ENCODE measurements at places on chromosomes 13 and 19.
A peak's percentile ranks its signal among the peaks of the same experiment; 100 is the strongest.

DNA sequence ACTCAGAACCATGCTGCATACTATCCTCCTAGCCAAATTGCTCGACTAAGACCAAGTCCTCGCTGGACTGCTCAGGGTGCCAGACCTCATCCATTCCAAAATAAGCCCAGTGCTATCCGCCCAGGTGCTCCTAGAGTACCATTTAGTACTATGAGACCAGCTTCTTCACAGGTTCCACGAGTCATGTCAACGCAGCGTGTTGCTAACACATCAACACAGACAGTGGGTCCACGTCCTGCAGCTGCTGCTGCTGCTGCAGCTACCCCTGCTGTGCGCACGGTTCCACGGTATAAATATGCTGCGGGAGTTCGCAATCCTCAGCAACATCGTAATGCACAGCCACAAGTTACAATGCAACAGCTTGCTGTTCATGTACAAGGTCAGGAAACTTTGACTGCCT, 1.5 kb downstream of the PABPC3 start:
- no peak for DNase-seq

DNA sequence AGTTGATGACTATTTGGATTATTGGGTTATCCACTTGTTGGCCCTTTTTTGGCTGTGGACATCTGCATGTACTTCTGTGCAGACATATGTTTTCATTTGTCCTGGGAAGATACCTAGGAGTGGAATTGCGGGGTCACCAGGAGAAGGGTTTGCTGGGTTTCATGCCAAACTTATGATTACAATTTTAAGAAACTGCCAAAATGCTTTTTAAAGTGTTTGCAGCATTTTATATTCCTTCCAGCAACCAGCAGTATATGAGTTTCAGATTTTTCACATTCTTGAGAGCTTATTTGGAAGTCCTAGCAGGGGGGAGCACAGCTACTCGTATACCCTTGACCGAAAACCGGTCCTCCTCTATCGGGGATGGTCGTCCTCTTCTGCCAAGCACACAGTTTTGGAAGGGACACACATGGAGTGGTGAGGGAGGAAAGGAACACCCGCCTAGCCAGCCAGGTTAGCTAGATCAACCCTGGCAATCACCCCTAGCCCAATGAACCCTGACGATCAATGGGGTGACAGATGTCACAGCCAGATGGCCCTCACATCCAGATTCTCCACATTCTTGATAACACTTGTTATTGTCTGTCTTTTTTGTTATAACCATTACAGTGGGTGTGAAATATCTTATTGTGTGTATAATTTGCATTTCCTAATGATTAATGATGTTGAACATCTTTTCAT, 26.7 kb upstream of the RNF113B start:
- DNase-seq: no peak

- peak; percentile 36 for DNase-seq
Observed at GRCh38 chr13:75636436-75637180, 478 bp downstream of the LMO7 start.

GRCh38 chr13:29129616-29130015, 309.5 kb downstream of the MTUS2 start:
- no peak for DNase-seq

- peak; percentile 83 for DNase-seq
Observed at GRCh38 chr19:49497047-49497788, 984 bp downstream of the RPS11 start.

DNA sequence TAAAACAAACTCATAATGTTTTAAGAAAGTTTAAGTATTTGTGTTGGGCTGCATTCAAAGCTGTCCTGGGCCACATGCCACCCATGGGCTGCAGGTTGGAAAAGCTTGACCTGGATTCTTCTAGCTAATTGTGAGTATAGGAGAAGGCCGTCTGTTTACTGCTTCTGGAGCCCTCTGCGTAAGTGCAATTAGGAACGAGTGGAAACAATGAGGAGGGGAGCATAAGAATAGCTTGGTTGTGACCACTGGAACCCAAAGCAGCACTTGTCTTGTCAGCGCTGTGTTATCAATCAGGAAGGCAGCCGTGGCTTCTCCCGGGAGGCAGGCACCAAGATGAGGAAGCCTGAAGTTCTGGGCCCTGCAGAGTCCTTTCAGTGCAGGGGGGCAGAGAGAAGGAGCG, 110.4 kb upstream of the MBNL2 start:
- no peak for DNase-seq

DNA sequence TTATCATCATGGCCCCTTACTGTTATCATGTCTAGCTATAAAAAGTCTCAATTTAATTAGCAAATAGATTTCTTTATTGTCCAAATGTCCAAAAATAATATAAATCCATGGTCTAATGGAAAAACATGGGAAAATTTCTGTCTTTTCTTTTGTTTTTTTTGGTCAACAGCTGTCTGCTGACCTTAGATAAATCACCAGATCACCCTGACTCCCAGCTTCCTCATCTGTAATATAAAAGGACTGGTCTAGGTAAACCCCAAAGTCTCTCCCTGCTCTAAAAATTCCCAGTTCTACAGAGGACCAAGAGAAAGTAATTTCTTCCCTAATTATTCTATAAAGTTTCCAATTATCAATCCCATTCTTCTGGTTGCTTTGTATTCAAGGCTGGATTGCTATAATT, 30.7 kb upstream of the RCBTB2 start:
- no peak for DNase-seq

DNA sequence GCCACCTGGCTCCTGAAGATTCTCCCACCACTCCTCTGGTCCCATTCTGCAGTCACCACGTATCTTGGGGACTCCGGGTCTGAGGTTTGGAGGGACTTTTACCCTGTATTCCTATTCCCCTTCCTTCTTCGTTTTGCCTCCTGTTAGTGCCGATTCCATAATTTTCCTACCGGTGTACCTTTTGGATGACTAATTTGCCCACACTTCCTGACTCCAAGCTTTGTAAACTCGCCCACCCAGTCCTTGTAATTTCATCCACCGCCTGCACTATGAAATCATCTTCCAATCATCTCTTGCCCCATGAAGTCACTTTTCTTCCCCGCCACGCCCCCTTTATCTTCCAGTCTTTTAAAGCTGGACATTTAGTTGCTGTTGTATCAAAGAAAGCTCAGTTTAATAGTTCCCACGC, 572 bp downstream of the UCHL3 start:
- DNase-seq: peak; percentile 57

- peak; percentile 1 for DNase-seq
Observed at GRCh38 chr19:29483944-29484581, 41.7 kb upstream of the VSTM2B start.

Data from left colon (tissue), 2 donors.